Left renal cortex interstitium (tissue), 4 donors: ENCODE measurements at places on chromosomes 4 and X.

- no peak for DNase-seq
These were observed 159.0 kb downstream of the LRBA start for GRCh38 chr4:150855981-150856510.

DNA sequence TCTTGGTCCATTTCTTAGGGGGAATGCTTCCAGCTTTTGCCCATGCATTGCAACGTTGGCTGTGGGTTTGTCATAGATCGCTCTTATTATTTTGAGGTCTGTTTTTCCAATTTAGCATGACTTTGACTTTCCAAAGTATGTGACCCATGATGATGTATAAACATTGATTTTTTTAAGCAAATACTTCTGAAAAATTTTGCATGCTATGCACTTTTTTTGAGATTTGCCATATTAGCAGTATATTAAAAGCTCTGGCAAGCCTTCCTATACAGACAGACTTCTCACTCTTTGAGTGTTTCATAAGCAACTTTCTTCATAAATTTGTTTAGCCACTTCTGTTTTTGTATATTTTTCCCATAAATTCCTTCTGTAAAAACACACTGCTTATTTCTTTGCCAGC, 746.4 kb upstream of the LCORL start:
- DNase-seq = no peak

- DNase-seq = no peak
These were observed 42.0 kb downstream of the MAP7D3 start for GRCh38 chrX:136209016-136209738.

DNA sequence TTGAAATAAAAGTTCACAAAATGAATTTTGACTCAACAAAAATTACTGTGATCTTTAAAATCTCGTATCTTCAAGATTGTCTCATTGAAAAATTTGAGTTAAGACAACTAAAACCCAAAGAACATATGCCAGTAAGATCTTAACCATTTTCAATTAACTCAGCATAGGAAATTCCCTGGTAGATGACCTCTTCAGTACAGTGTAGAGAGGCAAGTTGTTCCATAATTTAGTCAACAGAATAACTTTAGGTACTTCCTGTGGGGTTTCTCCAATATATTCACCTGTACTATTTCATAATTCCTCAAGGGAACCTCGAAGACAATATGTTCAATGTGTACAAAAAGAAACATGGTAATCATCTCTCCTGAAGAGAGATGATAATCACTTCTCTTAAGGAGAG, 145.3 kb downstream of the COL25A1 start:
- no peak for DNase-seq

GRCh38 chrX:130173190-130173895, 1.6 kb downstream of the RAB33A start:
- no peak for DNase-seq

GRCh38 chr4:111434586-111434985, 710.7 kb upstream of the FAM241A start:
- DNase-seq = no peak

GRCh38 chrX:9293903-9294302, 171.0 kb upstream of the TBL1X start:
- DNase-seq = no peak

- DNase-seq = no peak
These were observed 89.8 kb downstream of the RTL9 start for GRCh38 chrX:110448459-110448858.

- no peak for DNase-seq
These were observed 14.6 kb downstream of the DGKQ start for GRCh38 chr4:958696-959337.

DNA sequence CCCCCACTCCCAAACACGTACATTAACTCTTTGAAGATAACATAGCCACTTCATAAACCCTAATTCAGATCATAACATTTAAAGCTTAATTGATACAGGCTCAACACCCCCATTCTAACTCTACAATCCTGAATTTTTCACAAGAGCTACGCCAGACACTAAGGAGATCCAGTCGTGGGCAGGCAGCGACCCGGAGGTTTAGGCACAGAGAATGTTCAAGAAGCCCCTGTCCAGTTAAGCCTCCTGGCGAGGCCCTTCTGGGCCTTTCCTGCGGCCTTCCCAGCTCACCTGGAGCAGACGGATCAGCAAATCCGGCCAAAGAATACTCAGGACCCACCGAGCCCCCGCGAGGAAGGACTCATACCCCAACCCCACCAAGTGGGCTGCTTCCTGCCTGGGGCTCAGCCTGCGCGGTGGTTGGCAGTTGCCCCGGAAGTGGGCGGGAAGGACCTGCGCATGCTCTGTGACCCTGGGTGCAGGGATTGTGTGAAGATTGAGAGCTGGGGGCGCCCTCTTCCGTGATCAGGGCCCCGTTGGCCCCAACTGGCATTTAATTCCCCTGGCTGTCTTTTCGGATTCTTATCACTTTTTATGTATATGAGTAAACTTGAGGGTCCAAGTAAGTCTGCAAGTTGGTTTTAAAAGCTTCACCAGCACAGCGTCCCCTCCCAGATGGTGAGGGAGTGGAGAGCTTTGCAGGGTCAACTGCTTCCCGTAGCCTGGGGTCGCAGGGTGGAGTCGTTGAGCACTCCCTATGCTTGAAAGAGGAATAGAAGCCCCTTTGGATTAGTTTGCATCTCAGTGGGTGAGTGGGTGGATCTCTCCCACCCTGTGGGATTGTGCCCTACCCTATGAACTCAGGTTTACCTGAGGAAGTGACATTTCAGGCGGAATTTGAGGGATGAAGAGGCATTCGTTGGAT, at the start of gene TRIM61:
TRIM61 (minus strand) TSS at position 415 of the 922 bp plus-strand sequence. CDS start 7,655 bp downstream, outside the sequence.
- no peak for DNase-seq

DNA sequence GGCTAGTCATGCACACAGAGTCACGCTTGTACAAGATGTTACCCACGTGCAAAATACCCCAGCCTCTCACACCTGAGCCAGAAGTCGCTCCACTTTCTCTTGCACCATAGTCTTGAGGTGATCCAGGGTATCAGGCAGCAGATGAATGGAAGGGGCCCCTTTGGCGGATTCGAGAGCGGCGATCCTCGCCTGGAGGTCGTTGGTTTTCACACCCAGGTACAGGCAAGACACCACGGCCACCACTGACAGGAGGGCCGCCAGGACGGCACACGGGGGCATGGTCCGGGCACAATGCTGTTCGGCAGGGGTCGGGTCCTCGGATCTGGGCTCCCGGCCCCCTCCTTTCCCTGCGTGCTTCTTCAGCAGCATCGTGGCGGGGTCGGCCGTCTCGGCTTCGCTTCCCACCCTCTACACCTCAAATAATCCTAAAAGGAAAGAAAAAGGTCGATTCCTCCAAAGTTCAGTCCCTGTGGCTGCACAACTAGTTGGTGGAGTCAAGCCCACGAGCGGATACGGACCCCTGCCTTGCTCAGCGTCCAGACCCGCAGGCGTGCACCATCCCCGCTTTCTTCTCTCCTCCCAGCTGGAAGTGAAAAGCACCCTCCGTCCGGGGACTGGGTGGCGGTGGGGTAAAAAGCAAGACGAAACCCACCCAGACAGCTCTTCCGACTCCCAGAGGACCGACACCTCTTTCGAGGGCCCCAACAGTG, 652 bp downstream of the COL25A1 start:
- DNase-seq = no peak

GRCh38 chrX:107135049-107135964, 16.7 kb upstream of the RBM41 start:
- no peak for DNase-seq
